ENCODE measurements at places on chromosomes 11 and 22.

DNA sequence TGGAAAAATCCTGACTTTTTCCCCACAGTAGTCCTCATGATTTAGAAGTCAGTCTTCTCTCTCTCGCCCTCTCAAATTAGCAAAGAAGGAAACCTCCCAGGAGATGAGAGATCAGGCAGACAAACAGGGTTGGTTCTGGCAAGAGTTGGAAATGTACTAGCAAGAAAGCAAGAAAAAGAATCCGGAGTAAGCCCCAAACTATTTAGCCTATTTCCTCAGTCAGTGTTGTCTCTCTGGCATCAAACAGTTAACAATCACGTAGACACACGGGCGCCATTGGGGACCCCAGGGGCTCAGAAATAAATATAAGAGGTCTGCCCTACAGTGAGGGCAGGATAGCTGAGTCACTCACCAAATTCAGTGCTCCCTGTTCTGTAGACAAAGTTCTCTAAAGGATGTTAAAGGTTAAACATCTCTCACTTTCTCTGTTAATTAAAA lies 4.7 kb downstream of the C11orf52 start:
- no peak for DNase-seq

- DNase-seq = no peak
Observed at GRCh38 chr11:16572945-16573344, 165.5 kb upstream of the C11orf58 start.

DNA sequence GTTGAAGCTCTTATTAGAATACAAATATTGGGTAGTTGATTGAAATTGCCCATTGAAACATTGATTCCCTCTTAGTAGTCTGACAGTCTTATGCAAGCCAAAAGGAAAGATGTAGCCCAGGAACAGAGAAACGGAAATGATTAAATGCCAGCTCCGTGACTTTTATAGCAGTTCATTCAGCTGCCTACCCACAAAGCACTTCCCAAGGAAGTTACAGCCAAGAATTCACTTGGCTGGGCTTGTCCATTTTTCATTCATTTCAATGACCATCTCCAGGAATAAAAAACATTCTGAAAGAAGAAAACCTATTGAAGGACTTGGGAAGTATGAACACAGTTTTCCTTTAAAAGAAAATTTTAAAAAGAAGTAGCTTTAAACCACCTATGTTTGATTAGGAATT lies 62.0 kb downstream of the NCAM1 start:
- no peak for DNase-seq

GRCh38 chr11:3781423-3781822 lies 15.9 kb downstream of the NUP98 start:
- no peak for DNase-seq

DNA sequence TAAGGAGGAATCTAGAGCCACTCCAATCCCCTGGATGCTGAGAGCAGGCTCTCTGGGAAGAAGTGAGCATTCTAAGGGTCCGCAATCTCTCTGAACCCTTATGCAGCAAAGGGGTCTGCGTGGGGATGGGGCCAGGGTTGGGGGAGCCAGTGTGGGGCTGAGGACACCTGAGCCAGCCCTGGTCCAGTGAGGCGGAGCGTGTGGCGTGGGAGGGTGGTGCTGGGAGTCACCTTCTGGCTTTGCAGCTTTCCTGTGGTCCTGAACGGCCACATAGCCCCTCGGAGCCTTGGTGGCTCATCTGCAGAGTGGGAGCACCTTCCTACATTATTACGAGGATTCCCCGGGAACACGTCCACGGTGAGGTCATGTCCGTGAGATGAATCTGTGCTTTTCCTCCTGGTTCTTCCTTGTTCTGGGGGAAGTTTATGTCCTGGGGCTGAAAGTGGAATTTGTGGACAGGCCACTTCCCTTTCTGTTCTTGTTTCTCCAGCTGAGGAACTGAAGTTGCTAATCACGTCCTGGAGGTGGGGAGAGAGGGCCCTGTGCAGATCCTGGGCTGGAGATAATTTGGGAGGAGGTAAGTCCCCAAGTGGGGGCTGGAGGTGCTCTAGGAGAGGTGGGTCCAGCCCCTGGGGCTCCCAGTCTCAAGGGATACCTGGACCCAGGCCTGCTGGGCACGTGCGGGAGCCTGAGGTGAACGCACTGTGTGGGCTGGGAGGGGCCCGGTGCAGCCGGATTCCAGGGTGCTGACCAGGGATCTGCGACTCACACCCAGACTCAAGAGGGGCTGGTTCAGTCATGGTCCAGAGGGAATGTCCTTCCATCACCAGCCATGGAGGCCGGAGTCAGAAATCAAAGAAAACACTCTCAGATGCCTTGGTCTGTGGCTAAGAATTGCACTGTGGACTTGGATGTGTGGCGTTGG lies 6.1 kb downstream of the MRGPRE start:
- DNase-seq = no peak

All from posterior cingulate gyrus (tissue), 11 donors.